Activated T-cell treated with anti-CD3 and anti-CD28 coated beads, Interleukin-2, amount 50 U/mL, for 24 hours (primary cell): ENCODE measurements at places on chromosomes 7 and 10.

DNA sequence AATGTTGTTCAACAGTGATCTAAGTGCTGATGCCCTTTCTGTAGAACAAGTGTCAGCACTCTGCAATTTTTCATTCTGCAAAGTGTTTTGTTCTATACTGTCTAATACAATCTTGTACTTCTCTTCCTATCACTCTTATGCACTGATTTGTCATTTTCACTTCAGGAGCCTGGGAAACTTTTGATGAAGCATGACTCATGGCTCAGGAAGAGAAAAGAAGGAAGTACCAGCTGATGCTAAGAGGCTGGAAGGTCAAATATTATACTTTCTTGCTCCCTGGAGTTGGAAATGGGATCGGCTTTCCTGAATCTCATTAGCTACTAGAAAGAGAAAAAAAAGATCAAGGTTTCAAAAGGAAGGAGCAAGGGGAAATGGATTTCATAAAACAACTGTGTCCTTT, 45.8 kb downstream of the DGKI start:
- DNase-seq, result no peak

GRCh38 chr10:13991353-13991752, 339.4 kb downstream of the FRMD4A start:
- no peak for DNase-seq

GRCh38 chr7:17069146-17069545, 187.4 kb upstream of the AGR3 start:
- no peak for DNase-seq

- DNase-seq, result no peak
These were observed 28.6 kb downstream of the EEPD1 start for GRCh38 chr7:36181668-36182067.

GRCh38 chr10:102154466-102155116, 2.4 kb downstream of the NOLC1 start:
- DNase-seq, result no peak

DNA sequence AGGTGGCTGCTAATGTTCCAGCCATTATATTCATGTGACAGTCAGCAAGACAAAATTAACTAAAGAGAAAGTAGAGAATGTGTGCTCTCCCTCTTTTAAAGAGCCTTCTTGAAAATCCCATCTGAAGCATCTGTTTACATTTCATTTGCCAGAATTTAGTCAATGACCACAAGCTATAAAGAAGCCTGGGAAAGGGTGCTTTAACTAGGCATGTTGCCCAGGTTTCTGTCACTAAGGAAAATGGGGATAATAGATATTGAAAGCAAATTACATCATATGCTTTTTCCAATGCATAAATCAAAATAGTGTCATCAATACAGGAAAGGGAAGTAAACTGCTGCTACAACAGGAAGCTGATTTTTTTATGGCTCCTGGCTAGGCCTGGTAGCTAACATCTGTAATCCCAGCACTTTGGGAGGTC, 67.7 kb downstream of the ELAPOR2 start:
- no peak for DNase-seq

- DNase-seq, result no peak
These were observed 111.1 kb upstream of the AFAP1L2 start for GRCh38 chr10:114515298-114515914.
